Activated T-helper 1 cell treated with anti-CD3 and anti-CD28 coated beads, Interleukin-2, amount 50 U/mL, for 16 hours (primary cell): ENCODE measurements at places on chromosomes 7 and 10.

- no peak for DNase-seq
These were observed 39.8 kb downstream of the ZEB1 start for GRCh38 chr10:31358688-31359330.

DNA sequence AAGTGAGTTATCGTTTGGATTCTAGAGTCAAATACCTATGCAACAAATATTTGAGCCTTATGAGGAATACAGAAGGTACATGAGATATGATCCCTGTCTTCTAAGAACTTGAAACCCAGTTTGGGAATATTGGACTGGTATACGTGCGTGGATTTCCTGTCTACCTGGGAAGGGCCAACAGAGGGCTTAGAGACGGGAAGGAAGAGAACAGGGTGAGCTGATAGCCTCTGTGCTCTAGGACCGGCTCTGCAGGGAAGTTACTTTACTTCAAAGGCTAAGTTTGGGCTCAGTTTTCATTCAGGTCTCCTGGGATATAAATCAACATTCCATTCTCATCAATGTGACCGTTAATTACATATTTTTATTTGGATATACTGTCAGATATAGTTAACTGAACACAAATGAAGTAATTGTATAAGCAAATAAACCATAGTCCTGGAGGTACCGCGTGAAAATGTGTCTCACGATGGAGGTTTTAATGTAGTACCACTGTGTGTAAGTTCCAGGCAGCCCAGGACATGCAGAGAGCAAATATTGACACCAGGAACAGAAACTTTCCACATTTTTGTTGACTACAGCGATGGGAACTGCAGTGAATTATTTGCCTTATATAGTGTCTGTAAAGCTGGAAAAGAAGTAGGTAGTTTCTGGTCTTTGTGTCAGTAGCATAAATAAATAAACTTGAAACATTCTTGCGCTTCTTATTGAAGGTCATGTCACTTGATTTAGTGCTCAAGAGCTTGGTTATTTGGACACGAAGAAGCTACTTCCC lies 8.6 kb downstream of the CHST12 start:
- no peak for DNase-seq

DNA sequence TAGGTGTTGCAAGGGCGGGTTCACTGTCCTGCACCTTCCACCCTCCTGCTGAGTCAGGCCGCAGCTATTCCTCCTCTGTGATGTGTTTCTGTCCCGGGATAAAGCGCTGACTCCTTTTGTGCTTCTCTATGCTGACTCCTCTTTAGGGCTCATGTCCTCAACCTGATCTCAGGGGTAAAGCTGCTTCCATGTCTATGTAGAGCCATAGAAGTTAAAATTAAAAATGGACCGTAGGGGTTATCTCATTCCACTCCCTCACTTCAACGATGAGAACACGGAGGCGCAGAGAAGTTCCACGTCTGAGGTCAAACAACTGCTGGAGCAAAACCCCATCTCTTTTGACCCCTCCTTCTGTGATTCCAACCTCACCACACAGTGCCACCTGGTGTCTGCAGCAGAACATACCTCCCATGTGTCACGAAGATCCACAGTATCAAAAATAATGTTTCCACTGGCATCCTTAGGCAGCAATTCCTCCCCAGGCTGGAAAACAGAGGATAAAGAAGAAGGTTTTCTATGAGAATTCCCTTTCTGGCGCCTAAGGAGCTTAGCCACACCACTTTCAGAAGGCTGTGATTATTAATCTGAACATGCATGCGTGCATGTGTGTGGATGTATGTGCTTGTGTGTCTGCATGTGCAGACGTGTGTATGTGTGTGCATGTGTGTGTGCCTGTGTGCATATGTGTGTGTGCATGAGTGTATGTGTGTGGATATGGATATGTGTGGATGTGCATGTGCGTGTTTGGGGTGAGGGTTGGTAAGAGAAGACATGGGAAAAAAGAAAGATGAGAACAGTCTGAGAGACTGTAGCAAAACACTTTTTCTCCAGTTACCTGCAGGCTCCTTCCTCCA lies 81.2 kb upstream of the UCN3 start:
- DNase-seq = peak; percentile 29

DNA sequence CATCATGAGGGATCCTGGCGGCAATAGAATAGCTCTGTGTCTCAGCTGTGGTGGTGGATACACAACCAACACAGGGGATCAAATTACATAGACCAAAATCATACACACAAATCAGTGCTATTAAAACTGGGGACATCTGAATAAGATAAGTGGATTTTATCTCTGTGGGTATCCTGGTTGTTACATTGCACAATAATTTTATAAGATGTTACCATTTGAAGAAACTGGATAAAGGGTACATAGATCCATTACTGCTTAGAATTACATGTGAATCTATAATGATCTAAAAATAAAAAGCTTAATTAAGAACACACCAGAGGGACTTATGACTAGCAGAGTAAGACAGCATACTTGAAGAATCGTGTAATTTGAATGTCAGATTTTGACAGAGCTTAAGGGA lies 8.2 kb upstream of the FAM3C start:
- DNase-seq = no peak

DNA sequence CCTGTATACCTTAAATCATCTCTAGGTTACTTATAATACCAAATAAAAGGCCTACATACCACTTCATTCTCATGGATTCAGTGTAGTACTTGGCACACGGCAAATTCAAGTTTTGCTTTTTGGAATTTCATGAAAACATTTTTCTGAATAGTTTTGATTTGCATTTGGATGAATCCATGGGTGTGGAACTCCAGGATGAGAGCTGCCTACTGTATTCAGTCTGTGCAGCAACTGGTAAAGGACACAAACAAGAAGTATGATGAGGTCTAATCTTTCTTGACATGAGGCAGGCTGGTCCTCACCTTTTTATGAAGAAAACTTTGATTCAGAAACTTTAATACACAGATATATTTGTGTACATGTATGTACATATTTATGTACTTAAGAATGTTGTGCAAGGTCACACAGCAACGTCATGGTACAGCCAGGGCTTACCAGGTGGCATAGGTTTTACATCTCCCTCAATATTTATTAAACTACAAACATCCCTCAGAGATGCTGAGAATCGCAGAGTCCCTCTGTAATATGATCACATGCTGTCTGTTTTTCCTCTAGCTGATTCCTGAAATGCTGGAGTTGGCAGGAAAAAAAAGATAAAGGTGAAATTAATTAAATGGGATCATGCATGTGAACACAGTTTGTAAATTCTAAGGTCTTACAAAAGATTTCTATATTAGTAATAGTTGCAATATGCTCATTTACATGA lies 239.6 kb downstream of the PRKG1 start:
- no peak for DNase-seq

GRCh38 chr10:28566458-28567015 lies 33.6 kb downstream of the WAC start:
- no peak for DNase-seq

GRCh38 chr10:16612981-16613355 lies 91.3 kb upstream of the C1QL3 start:
- DNase-seq = no peak

GRCh38 chr10:14926061-14926470 lies 27.8 kb downstream of the DCLRE1C start:
- DNase-seq = no peak

- no peak for DNase-seq
These were observed 62.8 kb downstream of the CFAP46 start for GRCh38 chr10:132879408-132880127.

- DNase-seq = no peak
These were observed 411.3 kb upstream of the SEMA3C start for GRCh38 chr7:81330108-81330507.

DNA sequence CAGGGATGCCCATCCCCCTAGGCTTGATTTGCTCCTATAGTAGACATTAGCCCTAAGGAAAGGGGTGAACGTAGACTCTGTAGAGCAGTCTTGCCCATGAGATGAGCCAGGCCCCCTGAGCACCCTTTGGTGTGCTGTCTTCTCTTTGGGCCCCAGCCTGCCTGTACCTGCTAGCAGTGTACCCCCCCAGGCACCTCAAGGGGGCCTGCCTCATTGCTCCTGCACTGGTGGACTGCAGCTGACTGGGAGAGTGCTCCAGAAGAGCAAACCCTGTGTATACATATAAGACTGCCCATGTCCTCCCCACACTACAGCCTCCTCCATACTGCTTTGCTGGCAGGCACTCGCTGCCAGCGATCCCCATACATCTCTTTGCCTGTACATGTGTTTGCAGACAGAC lies 206.7 kb downstream of the PCDH15 start:
- no peak for DNase-seq
